Stimulated activated CD8-positive, alpha-beta memory T cell treated with anti-CD3 and anti-CD28 coated beads, Interleukin-2, amount 100 ng/mL, for 1 hour (primary cell): ENCODE measurements at places on chromosomes 2 and 18.

- no peak for DNase-seq
Measured at GRCh38 chr2:104888489-104889258, 34.8 kb downstream of the POU3F3 start.

DNA sequence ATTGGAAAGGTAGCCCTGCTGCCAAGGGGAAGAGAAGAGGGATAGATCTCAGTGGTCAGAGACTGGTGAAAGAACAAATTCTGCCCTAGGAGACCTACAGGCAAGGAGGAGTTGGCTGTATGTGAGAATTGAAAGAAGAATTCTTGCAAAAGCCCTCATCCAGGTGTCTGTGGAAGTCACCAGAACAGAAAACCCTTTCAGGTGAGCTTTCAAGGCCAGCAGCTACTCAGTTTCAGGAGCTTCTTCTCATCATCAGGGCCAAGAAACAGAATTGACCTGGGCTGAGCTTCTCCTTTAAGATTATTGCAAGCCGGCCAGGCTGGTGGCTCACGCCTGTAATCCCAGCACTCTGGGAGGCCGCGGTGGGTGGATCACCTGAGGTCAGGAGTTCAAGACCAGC is 110.2 kb downstream of the CDK15 start:
- no peak for DNase-seq

DNA sequence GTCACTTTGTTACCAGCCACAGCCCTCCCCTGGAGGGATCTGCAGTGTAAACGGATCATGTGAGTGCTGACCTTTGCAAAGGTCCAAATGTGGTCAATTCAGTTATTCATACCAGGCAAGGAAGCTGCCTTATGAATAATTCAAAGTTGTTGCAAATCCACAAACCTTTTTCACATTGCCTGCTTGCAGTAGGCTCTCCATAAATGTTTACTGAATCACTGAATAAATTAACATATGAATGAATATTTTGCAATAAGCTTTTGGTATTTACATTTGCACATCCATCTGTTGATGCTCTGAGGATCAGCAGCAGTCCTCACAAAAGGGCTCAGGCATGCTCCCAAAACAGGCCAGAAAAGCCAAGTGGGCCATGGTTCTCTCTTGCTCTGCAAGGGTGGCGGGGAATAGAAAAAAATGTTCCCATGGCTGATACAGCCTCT is 156.8 kb downstream of the VAPA start:
- DNase-seq, result no peak

DNA sequence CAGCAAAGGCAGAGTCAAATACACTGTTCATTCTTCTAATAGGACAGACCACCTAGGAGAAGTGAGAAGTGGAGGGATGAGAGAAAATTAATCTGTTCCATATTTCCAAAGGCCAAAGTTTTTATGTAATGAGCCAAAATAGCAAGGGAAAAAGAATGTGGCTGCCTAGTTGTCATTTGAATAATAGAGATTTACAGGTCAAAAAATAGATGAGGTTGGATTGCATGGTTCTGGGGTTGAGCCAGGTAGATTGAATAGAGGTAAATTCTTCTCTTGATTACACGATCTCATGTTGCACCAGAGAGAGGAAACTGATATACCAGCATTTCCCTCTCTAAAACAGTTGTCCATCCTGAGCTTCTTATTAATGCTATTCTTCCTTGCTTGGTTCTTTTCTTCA is 325.8 kb downstream of the CCDC178 start:
- DNase-seq, result no peak

- no peak for DNase-seq
Measured at GRCh38 chr2:168729455-168729854, 73.0 kb upstream of the NOSTRIN start.

- no peak for DNase-seq
Measured at GRCh38 chr2:153105829-153106578, 372.6 kb downstream of the RPRM start.

DNA sequence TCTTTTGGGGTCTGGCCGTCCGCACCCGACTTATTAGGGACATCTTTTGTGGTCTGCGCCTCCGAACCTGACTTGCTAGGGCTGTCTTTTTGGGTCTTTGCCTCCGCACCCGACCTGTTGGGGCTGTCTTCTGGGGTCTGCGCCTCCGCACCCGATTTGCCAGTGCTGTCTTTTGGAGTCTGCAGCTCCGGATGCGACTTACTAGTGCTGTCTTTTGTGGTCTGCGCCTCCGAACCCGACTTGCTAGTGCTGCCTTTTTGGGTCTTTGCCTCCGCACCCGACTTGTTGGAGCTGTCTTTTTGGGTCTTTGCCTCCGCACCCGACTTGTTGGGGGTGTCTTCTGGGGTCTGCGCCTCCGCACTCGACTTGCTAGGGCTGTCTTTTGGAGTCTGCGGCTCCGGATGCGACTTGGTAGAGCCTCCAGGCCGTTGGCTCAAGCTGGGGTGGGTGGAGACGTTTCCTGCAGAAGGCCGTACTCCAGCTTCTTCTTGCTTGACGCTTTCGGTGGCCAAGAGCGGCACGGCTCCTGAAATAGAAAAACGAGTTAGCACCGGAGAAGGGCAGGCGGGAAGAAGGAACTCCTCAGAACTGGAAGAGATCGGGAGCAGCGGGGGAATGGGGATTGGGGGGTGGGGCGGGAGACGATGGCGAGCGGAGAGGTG is 498 bp downstream of the TGOLN2 start:
- DNase-seq, result peak; percentile 20

DNA sequence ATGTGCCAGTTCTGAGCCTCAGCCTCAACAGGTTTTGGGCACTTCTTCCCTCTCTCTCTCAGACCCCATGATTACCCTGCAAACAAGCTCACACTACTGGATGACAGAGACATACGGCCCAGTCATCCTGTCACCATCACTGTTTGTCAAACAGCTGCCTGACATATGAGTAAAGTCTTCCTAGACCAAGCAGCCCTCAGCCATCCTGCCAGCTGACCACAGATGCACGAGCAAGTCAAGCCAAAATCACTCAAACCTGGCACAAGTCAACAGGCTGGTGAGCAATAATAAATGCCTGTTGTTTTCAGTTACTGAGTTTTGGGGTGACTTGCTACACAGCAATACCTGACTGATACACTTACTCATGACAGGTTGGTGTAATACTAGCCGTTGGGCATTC is 75.5 kb upstream of the KLF7 start:
- no peak for DNase-seq

- no peak for DNase-seq
Measured at GRCh38 chr2:161416708-161417437, 776 bp downstream of the TBR1 start.

DNA sequence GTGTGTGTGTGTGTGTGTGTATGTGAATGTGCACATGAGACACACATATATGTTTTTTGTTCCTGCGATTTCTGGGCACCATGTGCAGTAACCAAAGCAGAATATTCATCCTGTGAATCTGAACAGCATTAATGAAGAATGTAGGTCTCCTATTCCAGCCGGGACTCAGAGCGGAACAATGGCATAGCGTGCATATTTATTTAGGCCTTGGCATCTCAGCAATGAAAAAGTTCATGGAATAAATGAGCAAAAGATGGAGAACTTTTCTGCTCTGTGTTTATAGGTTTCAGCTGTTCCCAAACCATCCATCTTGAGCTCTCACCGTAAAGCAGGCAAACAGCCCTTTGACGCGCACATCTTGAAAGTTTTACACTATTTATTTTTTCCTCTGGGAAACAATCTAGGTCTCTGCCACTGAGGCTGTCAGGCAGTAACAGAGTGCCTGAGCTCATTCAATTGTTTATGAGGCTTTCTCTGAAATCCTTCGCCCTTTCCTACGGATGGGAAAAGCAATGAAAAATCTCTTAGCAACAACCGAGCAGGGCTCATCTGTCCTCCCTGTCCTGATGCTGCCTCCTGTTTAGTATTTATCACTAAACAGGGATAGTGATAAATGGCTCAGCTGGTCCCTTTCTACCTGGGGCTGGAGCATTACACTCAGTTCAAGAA is 146.2 kb upstream of the MSH6 start:
- no peak for DNase-seq

- no peak for DNase-seq
Measured at GRCh38 chr2:11869391-11869991, 123.1 kb downstream of the LPIN1 start.

DNA sequence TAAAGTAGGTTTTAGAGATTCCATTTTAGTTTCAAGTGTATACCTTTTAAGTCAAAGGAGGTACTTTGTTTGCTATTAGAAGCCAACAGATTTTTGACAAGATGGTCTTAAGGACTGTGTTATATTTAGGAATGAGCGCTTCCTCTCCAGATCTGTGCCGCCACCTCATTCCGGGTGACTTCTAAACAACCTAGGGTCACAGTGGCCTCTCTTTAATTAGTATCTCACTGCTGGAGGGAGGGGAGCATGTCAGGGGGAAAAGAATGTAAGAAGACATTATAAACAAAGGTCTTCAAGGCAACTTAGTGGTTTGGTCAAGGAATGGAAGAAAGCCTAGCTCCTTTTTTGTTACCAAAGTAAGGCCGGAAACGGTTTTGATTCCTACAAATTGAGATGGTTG is 67.0 kb downstream of the RBMS1 start:
- no peak for DNase-seq

GRCh38 chr2:44836916-44837315 is 104.6 kb upstream of the SIX3 start:
- no peak for DNase-seq

- DNase-seq, result no peak
Measured at GRCh38 chr2:104050656-104051242, 803.2 kb upstream of the POU3F3 start.

DNA sequence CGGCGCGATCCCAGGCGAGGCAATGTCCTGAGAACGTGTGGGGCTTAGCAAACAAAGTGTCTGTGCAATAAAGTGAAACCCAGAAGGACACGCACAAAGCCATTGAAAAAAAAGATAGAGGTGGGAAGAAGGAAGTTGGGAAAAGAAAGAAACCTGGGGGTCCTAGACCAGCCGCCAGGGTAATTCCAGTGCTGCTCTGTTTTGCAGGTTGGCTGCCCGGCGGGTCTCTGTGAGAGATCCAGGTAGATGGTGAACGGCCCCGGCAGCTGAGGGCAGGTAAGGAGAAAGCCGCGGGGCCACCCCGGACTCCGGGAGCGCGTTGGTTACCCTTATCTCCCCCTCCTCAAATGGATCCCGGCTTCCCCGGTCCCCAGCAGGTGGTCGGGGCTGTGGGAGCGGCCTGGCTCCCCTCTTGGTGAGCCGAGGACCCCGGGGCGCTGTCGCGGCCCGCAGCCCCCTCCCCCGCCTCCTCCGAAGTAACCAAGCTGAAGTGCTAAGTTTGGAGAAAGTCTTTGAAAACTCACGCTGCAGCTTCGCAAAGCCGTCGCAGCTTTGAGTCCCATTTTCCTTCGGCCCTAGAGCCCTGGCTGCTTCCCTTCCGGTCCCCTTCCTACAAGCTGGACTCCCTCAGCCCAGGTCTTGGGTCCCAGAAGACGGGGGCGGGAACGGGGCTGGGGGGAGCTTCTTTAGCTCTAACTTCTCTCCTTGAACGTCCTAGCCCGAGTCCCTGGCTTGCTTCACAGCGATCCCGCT is 588 bp downstream of the OTX1 start:
- DNase-seq, result no peak

- DNase-seq, result no peak
Measured at GRCh38 chr2:226115832-226116200, 683.8 kb downstream of the IRS1 start.

DNA sequence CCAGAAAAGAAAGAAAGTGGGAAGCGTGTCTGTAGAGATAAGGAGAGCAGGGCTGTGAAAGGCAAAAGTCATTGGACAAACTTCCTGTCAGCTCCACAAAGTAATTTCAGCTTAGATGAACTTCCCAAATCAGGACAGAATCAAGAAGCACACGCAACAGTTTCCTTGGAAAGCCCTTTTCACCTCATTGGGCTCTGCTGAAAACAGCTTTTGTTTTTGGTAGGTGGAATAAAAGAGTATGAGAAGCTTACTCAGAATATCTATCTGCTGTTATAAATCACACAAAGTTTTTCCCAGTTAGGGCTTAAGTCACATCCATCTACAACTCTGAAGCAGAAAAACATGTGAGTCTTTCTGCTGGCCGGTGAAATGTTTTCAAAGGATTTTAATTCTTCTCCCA is 42.4 kb upstream of the EFEMP1 start:
- DNase-seq, result no peak

- no peak for DNase-seq
Measured at GRCh38 chr2:231036131-231036530, 1.2 kb upstream of the C2orf72 start.

DNA sequence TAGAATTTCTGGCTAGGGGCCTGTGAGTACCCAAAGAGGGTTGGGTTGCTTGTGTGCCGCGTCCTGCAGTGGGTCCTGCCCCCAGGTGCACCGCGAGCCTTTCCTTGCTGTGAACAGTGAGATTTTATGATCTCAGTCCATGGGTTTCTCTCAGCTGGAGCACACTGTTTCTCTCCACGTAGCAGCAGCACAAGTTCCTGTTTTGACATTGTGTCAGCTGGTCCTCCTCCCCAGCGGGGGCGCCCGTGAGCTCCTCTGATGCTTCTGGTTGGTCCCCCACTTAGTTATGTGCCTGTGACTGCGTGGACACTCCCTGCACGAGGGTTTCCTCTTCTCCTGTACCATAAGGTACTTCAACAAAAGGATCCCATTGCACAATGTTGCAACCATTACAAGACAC is 29.8 kb downstream of the TSHZ1 start:
- DNase-seq, result no peak

DNA sequence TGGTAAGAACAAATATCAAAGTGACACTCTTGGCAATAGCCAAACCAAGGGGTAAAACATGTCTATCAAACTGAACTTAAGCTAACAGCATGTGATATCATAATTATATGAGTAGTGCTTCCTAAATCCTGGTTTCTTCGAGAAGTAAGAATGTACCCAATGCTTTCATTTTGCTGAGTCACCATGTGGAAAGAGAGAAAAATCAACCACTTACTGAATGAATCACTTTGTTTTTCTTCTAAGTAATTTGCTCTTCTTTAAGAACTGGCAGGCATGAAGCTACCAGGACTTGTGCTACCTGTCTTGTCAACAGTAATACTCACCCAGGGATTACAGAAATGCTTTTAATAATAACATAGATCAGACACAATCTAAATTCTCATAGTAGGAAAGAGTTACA is 19.0 kb upstream of the DUSP19 start:
- DNase-seq, result no peak

DNA sequence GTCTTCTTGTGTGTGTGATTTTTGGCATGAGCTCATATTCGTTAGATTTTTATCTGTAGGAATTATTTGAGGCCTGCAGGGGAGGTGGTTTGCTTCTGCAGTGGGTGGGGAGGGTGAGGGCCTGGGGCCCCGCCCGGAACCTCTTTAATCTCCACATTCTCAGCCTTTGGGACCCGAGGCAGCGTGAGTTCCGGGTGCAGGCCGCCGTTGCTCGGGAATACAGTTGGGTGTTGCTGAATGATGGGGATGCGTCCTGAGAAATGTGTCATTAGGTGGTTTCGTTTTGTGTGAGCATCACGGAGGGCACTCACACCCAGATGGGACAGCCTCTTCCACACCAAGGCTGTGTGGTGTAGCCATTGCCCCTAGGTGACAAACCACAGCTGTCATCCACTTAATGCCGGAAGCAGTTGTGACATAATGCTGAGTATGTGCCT is 13.7 kb upstream of the GAL3ST2 start:
- DNase-seq, result peak; percentile 58

- no peak for DNase-seq
Measured at GRCh38 chr2:99397266-99397920, 60.2 kb downstream of the EIF5B start.

GRCh38 chr2:158102446-158102845 is 770 bp downstream of the UPP2 start:
- DNase-seq, result no peak
